ENCODE measurements at places on chromosomes 2 and 18.

DNA sequence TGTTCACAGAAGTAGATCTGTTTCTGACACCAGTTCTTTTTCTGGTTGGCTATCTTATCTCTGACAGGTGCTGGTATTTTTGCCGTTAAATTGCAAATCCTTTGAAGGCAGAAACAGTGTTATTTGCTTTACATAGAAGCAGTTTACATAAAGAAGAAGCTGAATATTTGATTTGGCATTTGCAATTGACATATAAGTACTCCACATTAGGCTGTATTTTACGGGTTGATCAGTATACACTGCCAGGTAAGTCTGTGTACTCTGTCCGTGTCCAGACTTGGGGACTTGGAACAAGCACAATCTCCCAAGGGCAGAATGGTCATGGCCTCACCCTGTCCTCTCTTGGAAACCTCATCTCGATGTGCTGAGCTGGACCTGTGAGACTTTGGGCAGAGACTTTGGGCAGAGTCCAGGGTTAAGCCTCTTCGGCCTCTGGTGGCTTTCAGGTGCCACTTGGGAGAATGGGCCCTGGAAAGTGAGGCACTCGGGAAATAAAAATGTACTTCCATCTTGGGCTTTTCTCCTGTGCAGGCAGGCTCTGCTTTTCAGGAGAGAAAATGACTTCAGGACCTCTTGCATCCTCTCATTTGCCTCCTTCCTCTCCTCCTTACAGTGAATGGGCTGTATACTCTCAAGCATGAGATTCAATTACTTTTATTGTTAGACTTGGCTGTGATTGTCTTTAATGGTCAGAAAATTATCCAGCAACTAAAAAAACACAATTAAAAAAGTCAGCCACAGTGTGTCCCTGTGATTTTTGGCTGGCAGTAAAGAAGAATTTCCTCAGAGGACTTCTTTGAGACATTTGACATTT lies 108.5 kb downstream of the RAPGEF4 start:
- no peak for DNase-seq

DNA sequence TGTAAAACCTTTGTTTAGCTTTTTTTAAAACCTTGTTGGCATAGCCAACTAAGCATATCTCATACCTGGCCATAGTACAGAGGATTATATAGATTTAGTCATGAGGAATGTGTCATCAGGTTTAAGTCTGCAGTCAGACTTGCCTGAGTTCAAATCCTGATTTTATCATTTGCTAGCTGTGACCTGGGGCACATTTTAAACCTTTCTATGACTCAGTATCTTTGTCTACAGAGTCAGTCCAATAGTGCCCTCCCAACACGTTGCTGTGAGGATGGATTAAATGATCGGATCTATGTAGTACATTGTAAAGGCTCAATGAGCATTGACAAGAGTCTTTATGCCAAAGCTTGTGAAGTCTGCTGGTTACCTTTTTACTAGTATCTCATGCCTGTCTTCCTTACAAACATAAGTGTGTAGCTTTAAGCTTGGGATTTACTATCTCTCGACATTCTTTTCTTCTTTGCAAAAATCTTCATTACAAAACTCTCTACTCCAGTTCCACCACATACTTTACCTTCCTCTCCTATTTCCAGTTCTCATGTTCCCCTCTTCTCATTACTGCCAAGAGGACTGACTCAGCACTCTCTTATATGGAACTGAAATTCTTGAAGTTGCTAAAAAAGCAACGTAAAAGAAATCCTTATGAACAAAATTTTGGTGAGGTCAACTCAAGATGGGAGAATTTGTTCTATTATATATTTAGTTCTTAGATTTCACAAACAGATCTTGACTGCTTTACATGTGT lies 68.1 kb upstream of the RBMS1 start:
- no peak for DNase-seq

DNA sequence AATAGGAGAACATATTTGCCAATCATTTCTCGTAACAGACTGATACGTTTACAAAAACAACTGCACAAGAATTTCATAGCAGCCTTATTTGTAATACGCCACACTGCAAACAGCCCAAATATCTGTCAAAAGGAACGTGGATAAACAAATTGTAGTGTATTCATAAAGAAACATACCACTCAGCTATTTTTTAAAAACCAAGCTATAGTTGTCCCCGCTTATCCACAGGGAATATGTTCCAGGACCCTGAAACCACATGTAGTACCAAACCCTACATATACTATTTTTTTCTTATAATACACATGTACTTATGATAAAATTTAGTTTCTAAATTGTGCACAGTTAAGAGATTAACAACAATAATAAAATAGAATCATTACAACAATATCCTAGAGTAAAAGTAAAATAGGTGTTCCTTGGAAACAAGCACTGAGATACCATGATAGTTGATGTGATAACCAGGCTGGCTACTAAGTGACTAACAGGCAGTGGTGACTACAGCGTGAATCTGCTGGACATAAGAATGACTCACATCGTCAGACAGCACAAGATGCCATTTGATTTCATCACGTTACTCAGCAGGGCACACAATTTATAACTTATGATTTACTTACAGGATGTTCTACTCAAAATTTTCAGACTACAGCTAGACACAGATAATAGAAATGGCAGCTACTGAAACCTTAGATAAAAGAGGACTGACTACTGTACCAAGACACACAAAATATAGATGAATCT lies 367.4 kb downstream of the NCKAP5 start:
- DNase-seq = no peak

- DNase-seq = no peak
Measured at GRCh38 chr2:142012797-142013196, 118.0 kb downstream of the LRP1B start.

GRCh38 chr2:37388074-37388473 lies 43.6 kb downstream of the QPCT start:
- no peak for DNase-seq

DNA sequence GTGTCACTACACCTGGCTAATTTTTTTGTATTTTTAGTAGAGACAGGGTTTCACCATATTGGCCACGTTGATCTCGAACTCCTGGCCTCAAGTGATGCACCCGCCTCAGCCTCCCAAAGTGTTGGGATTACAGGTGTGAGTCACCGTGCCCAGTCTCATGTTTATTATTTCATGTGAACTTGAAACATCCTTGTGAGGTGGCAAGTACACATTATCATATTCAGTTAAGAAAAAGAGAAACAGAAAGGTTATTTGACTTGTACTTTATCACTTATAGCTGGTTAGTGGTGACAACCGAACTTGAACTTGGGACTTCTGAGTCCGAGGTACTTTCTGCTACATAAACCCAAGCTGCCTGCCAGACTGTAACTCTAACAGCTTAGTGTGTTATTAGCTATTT lies 24.4 kb downstream of the ABHD3 start:
- no peak for DNase-seq

DNA sequence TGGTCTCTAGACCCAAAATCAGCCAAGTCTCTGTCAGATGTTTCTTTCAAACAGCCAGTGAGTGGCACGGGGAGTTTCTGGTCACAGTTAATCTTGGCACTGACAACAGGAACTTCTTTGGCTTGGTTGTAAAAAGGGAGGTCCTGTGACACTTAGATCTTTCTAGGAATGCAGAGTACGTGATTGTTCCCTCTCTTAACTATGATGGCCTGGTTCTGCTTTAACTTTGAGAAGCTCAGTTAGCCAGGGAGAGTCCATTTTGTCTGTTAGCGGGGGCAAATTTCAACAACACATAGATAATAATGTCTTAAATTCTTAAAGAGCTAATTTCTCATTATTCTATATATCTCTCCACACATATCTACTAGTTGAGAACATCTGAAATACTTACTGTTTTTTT lies 344.5 kb upstream of the LRRTM4 start:
- no peak for DNase-seq

DNA sequence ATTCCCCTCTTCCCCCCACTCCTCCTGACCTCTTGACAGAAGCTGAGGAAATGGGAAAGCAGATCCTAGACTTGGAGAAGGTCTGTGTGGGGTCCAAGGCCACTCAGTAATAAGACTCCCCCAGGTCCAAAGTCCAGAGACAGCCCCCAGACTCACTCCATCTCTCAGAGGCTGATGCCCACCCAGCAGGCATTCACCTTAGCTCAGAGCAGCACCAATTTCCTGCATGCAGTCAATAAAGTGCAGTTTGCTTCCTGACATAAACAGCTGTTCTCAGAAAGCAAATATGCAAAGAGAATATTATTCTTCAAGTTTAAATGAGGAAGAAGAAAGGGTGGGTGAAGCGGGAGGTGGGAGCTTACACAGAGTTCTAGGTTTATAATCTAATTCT lies 84.1 kb upstream of the RTN4 start:
- no peak for DNase-seq

DNA sequence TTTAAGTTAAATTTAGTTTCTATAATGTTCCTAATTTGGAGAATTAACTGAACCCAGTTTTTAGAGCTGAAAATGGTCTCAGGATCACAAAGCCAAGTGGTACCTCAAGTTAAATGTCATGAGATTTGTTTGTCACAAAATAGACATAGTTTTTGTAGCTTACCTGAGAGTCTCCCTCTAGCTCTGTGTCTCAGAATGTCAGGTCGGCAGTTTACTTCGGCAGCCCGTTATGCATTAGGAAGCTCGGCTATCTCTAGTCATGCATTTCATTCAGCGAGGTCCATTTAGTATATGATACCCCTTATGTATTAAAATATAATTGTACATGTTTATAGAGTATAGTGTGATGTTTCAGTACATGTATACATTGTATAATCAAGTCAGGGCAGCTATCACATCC lies 155.6 kb downstream of the EML6 start:
- DNase-seq = no peak

DNA sequence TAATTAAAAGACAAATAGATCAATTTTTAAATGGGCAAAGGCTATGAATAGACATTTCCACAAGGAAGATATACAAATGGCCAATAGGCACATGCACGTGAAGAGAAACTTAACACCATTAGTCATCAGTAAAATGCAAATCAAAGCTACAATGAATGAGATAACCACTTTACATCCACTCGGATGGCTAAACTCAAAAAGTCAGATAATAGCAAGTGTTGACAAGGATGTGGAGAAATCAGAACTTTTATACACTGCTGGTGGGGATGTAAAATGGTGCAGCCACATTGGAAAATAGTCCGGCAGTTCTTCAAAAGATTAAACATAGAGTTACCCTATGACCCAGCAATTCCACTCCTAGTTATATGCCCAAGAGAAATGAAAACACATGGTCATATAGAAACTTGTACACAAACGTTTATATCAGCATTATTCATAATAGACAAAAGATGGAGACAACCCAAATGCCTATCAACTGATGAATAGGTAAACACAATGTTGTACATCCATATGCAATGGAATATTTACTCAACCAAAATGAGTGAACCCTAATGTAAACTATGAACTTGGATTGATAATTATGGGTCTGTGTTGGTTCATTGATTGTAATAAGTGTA lies 51.1 kb downstream of the SMAD7 start:
- DNase-seq = no peak

Measured in COR-L47 (cell line).